Posterior vena cava (tissue), 2 donors: ENCODE measurements at places on chromosomes 13 and 19. TPM values are rescaled to one million over a fixed set of nuclear protein-coding genes. Genes with fewer than 3 reads are reported as not detected.

- no peak for DNase-seq
Observed at GRCh38 chr13:97359181-97360057, 74.5 kb upstream of the RAP2A start.

GRCh38 chr19:58274771-58275201 lies 4.0 kb upstream of the ZNF8 start:
- DNase-seq, result no peak

DNA sequence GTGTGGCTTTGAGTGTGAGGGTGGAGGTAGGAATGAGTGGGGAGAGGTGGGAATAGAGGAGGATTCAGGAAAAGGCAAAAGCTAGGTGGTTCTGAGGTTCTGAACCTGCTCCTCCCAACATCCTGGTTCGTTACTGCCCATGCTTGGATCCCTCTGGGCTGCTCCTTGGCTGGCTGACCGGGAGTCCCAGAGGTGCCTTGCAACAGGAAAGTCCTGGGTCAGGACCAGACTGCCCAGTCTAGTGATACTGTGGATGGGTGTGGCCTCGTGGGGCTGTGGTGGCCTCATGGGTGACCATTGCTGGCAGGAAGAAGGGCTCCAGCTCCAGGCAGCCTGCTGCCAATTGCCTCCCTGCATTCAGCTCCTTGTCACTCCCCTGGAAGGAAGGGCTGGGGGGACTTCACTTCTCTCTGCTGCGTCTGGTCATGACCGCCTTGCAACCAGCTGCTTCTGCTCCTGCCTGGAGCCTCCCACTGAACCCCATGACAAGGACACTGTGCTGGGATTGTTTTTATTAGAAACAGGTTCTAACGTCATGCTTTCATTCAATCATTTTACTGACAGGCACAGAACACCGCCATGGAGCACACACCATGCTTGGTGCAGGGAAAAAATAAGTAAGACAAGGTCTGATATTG lies 61.5 kb upstream of the UBL3 start:
- no peak for DNase-seq

DNA sequence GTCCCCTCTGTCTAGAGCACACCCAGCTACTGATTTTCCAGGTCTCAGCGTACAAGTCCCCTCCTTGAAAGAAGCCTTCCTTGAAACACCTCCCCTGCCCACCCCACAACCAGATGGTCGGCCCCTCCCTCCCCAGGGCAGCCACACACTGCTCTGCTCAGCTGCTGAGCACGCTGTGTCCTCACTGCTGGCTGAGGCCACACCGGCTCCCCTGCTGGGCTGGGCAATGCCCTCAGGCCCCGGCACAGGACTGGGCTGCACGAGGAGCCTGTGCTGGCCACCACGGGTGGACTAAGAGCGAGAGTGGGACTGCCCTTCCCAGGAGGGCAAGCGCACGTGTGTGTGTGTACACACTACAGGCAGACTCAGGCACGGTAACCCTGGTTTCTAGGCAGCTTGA lies 11.8 kb upstream of the RSPH6A start:
- peak; percentile 55 for DNase-seq

DNA sequence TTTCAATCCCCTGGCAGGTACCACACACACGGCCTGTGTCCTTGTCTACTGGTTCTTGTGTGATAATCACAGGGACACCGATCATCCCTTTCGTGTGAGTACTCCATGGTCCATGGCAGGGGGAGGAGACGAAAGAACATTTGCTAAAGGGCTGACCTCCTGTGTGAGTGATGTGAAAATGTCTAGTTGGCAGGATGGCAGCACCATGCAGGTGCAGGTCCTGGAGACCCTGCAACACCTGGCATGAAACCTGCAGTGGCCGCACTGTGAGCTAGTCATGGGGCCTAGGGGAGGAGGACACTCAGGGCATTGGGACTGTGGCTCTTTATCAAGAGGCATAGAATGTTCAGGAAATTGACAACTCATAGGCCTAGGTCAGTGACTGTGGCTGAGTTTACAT lies 22.9 kb upstream of the LGALS14 start:
- no peak for DNase-seq

GRCh38 chr19:2054763-2055162 lies 3.7 kb upstream of the MKNK2 start:
- DNase-seq, result no peak

DNA sequence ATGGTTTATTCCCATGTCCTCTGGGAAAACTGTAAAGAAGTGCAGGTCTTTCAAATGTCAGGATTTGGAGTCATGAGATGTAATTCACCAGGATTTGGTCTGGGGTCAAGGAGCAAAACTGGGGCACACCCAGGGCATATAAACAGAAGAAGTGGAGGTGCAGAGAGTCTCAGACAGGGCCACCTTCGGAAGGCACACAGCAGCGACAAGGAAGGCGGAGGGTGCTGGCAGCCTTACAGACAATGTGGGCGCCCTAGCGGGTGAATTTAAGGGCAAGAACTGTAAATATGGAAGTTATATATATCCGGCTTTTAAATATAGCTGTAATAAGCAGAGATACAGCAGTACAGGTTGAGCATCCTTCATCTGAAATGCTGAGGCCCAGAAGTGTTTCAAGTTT lies 31.2 kb downstream of the DHRS12 start:
- no peak for DNase-seq

DNA sequence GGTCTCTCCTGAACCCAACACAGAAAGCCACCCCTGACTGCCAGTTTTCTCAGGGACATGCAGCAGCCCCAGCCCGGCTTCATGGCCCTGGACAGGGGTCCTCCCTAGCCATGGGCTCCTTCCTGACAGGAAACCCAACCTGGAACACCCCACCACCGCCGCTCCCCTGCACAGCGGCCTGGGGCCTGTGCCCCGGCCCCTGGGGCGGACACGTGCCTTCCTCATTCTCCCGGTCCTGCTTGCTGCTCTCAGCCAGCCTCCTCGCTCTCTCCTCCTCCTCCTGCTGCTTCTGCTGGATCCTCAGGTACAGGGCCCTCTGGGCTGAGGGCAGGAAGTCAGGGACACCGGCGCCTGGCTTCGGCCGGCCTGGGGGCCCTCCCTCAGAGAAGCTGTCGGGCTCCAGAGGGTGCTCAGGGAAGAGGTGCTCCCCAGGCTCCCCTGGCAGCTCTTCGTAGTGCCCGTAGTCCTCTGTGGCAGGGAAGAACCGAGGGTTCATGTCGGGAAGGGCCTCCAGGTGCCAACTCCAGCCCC lies 20.5 kb upstream of the TMEM160 start:
- DNase-seq, result no peak

- DNase-seq, result no peak
Observed at GRCh38 chr13:46369506-46370277, 17.4 kb downstream of the RUBCNL start.

Gene ZNF443
- total RNA-seq, result 2.8 TPM

Gene ZNF536
- 2.8 TPM for total RNA-seq

Gene EDNRB
- 45.1 TPM for total RNA-seq

Gene CRB3
- not detected for total RNA-seq

Gene INAFM1
- 38.6 TPM for total RNA-seq

Gene CD22
- 3.7 TPM for total RNA-seq

Gene ZNF552
- 6.0 TPM for total RNA-seq
